ENCODE measurements at places on chromosomes 16 and 17. TPM values are rescaled to one million over a fixed set of nuclear protein-coding genes. Genes with fewer than 3 reads are reported as not detected.

Gene CUEDC1
- 30.3 TPM for total RNA-seq

Gene CA10
- not detected for total RNA-seq

Gene ARL5C
- not detected for total RNA-seq

Gene GAS2L2
- total RNA-seq, result 0.80 TPM

Gene CPHXL2
- total RNA-seq, result not detected

Gene C16orf74
- total RNA-seq, result not detected

DNA sequence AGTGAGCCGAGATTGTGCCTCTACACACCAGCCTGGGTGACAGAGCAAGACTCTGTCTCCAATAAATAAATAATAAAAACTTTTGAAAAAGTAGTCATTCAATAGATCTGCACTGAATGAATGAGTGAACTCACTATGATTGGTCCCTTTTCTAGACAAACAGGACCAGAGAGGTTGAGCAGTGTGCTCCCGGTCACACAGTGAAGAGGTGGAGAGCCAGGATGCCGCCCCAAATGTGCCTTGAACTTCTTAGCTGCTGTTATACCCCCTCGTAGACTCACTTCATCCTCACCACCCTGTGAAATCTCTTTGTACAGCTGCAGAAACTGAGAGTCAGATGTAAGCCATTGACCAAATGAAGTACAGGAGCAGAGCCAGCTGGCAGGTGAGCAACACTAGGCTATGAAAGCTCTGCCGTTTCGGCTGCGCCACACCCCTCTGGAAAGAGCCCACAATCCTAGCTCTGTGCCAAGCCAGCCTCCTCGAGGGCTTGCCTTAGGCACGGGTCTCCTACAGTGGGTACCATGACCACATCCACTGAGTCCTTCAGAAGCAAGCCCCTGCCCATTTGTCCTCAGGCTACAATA is 7.8 kb upstream of the KIAA0513 start:
- no peak for DNase-seq

DNA sequence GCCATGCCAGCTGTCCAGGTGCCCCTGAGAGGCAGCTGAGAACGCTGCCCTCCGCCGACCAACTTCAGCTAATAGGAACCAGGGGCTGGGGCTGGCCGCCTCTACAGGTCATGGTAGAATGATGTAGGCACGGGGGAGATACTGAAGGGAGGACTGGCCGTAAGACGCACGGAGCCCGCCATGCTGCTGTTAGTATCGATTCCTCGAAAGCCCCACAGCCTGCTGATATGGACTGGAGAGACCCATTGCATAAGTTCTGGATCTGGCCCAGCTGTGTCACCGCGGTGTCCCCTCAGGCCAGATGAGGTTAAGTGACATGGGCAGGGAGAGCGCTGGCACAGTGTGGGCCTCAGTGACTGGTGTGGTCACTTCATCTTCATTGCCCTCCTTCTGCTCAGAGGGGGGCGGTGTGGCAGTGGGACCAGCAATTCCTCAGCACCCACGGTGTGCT is 75.6 kb downstream of the AMFR start:
- DNase-seq, result no peak

GRCh38 chr16:72480911-72481310 is 309.0 kb upstream of the PMFBP1 start:
- no peak for DNase-seq

- DNase-seq, result no peak
These were observed 47.5 kb downstream of the OR1D5 start for GRCh38 chr17:3015890-3016289.

GRCh38 chr17:65531256-65532100 is 30.0 kb downstream of the AXIN2 start:
- DNase-seq, result no peak

GRCh38 chr16:81405702-81406113 is 38.9 kb upstream of the CMIP start:
- DNase-seq, result no peak

- no peak for DNase-seq
These were observed 8.2 kb downstream of the NPTX1 start for GRCh38 chr17:80468242-80468641.

DNA sequence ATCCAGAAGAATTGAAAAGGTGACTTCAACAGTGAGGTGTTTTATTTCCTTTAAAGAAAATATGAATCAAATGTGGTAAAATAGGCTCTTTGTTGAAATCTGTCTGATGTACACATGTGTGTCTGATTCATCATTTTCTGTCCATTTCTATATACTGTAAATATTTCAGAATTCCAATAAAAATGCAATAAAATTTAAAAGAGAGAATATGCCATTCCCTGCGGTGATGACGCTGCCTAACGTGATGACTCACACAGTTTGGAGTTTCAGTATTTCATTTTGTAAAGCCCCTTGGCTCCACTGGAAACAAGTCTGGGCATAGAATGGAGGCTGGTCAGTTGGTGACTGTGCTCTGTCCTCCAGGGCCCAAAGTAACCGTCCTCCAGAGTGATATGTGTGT is 482.5 kb upstream of the CDH5 start:
- no peak for DNase-seq
